ENCODE measurements at places on chromosomes 1 and 21.

DNA sequence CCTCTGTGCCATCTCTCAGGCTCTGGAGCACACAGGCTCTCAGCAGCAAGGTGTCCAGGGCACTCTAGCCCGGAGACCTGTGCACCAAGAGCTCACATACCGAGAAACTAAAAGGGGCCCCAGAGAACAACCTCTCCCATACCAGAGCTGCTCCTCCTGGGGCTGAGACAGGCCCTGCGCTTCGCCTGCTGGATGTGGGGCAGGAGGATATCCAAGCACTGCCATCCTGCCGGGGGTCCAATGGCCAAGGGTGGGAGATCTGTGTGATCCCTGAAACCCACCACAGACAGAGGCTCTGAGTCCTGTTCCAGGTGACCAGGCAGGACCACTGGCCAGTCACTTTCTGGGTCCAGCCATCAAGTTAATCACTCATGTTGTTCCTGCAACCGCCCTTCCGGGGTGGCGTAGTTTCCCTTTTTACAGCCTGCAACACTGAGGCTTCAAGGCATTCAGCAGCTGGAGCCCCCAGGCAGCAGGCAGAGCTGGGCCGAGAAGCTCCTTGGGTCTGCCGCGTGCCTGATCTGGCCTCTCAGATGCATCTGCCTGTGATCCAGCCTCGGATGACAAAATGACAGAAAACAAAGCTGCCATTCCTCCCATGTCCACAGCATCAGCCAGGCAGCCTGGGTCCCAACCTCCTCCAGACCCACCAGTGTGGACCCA lies 36.7 kb upstream of the ACTRT2 start:
- DNase-seq, result no peak

DNA sequence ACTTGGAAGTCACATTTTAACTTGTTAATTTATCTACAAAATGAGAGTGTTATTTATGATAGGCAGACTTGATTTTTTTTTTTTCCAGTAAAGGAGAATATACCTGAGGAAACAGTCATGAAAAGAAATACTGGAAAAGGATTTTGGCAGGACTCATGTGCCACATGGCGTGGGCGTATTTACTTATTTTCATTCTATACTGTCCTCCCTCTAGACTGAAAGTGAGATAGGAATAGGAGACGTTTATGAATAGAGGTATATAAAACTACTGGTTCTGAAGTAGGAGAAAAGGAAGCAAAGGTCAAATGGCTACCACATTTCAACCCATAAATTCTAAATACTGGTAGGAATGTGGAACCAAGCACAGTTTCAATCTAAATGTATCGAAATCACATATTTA lies 94.8 kb upstream of the MPC2 start:
- DNase-seq, result no peak

DNA sequence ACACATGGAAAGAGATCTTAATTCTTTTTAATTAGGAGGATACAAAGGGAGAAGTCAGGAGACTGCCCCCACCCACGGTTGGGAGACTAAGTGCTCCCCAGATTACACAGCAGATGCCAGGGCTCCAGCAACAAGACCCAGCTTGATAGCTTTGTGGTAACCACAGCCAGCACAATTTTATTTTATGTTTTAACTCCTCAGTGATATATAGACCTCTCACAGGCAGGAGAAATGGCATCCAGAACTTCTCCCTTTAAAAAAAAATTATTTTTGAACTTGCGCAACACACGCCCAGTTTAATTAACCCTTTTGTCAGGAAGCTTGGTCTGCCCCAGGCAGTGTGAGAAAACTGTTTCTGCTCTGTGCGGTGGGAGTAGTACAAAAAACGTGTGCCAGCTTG lies 62.6 kb upstream of the ACOT11 start:
- no peak for DNase-seq

DNA sequence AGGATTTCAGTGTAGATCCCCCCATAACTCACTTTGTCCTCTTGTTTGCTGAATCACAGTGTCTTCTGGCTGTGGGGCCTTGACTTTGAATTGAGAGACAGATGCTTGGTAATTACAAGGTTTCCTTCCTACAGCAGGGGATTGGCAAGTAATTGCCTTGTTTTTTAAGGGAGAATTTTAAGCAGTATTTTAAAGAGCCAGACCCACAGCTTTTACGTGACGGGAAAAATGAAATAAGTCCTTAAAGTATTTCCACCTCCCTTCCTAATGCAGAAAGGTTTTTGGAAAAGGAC lies 41.0 kb downstream of the PGBD5 start:
- no peak for DNase-seq

GRCh38 chr1:172874950-172875349 lies 175.8 kb downstream of the TNFSF18 start:
- no peak for DNase-seq

GRCh38 chr1:177863796-177864195 lies 106.1 kb downstream of the SEC16B start:
- DNase-seq, result no peak

DNA sequence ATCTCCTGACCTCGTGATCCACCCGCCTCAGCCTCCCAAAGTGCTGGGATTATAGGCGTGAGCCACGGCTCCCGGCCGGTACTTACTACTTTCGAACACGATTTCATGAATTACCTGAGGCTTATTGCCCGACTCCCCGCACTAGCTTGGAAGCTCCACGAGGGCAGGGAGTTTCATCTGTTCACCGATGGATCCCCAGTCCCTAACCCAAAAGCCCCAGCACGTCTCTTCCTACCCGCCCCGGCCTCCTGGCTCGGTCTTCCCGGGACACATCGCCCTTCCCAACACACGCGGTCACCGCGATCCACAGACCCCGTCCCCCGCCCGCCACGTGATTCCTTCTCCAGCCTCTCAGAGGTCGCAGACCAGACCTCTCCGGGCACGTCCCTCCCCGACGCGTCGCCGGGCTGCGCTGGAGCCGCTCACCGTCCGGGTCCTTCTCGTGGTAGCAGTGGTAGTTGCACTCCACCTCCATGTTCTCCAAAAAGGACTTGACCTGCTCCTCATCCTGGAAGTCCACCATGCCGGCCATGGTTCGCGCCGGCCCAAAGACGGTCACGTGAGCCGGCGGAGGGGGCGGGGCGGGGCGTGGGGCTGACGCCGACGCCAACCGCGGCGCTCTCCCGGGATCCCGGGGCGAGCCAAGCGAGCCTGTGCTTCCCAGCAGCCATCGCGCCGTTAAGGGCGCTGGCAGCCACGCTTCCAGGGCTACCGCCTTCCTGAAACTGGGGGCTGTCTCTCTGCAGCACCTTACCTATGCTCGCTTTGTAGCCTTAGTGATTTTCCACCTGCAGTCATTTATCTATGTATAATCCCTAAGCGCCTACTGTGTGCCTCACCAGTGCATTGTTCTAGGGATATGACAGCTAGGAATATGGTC lies at the start of gene COA7:
TSS of gene COA7 (minus strand) at position 553 of the 880 bp plus-strand sequence. CDS start at position 532, 21 bp downstream.
- peak; percentile 65 for DNase-seq

GRCh38 chr1:94701796-94702441 lies 118.2 kb upstream of the SLC44A3 start:
- no peak for DNase-seq

- DNase-seq, result no peak
These were observed 7.6 kb downstream of the APOBEC4 start for GRCh38 chr1:183645531-183645930.

DNA sequence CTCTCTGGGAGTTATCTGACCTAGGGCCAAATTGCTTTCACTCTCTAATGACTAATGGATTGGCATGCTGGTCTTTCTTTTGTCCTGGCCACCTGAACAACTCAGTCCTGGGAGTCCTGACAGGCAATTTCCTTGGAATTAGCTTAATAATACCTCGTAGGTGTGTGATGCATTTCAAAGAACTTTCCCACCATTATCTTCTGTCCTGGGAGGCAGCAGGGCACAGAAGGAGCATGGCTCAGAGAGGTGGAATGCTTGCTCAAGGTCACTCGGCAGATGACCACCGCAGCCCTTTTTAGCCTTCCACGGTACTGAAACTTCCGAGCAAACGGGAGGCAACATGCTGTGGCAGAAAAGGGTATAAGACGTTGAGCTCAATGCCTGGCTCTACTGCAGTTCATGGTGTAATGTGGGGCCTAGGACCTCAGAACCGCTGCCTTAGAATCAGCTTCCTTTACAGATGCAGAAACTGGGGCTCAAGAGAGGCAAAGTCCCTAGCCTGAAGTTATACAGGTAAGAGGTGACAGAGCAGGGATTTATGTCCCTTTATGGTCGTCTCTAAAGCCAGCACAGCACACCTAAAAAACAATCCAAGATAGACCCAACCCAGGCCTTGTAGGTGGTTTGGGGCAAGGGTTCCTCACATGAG lies 3.2 kb downstream of the ID3 start:
- DNase-seq, result peak; percentile 85

GRCh38 chr1:220511179-220511578 lies 16.8 kb upstream of the MARK1 start:
- no peak for DNase-seq

Data from NAMALWA (cell line).